GM19239 (cell line): ENCODE measurements at places on chromosomes 12 and 14.

GRCh38 chr12:33586576-33586975 is 147.0 kb upstream of the SYT10 start:
- no peak for DNase-seq

DNA sequence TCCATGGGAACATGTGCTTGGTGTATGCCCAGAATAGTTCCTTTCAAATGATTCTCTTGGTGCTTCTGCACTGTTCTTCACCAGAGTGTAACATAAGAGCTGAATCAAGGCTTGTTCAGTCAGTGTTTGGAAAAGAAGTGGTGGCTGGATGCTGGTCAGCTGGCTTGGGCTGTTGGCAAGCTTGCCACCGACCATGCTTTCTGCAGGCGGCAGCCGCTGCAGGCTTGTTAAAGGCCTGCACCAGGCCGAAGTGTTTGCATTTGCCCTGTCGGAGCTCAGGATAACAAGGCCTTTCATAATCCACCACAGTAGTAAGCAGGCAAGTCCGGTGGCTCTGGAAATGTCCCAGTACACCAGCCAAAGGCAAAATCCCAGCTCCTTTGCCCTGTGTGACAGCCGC is 26.9 kb downstream of the DAAM1 start:
- no peak for DNase-seq

DNA sequence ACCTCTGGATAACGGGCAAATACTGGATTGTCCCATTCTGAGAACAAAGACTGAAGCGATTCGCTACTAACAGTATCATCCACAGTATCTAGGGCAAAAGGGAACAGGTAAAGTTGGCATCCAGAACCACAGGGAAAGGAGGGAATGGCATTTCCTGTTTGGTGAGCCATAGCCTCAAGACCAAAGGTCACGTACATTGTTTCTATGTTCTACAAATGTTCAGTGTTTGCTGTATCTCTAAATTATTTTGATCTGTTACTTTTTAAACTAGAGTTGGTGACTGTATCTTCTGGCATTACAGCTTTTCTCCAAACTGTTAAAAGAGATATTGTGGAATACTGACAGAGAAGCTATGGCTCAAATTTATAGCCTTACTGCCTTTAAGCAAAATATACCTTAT is 9.7 kb downstream of the MLH3 start:
- no peak for DNase-seq

DNA sequence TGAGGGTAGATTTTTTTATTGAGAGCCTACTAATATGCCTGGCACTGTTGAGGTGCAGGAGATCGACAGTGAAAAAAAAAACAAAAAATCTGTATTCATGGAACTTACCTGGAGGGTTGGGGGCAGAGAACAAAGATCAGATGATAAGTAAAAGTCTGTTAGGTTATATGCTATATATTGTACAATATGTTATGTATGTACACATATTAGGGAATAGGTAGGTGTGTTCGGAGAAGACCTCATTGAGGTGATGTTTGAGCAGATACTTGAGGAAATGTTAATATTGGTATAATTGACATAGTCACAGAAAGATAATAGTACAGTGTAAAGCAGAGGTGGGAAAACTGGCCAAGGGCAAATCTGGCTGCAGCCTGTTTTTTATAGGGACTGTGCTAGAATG is 5.6 kb downstream of the ARF6 start:
- DNase-seq = no peak

- no peak for DNase-seq
Observed at GRCh38 chr14:99174081-99174769, 97.8 kb downstream of the BCL11B start.

DNA sequence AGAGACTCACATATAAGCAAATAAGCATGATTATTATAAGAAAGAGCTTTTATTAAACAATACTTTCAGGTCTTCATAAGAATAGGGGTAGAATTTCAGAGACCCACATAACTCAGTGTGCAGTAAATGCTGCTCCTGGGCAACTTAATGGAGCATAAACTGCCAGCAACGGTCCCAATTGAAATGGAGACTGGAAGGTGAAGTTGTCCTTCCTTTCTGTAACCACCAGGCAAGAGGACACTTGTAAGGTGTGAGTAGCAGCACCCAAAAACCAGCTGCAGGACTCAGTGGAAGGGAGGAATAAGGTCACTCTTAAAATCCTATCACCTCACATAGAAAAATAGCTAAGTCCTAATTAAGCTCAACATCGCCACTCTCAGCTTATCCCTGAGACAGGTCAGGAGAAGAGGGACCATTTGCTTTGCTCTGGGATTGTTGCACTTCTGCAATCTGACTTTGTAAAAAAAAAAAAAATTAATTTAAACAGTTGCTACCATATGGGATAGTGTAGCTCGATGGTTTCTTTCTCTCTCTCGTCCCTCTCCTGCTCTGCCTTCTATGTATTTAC is 22.7 kb upstream of the LTA4H start:
- no peak for DNase-seq

GRCh38 chr12:47748899-47749298 is 9.8 kb downstream of the RAPGEF3 start:
- no peak for DNase-seq

- DNase-seq = no peak
Observed at GRCh38 chr14:75848167-75848913, 133.5 kb downstream of the TGFB3 start.

DNA sequence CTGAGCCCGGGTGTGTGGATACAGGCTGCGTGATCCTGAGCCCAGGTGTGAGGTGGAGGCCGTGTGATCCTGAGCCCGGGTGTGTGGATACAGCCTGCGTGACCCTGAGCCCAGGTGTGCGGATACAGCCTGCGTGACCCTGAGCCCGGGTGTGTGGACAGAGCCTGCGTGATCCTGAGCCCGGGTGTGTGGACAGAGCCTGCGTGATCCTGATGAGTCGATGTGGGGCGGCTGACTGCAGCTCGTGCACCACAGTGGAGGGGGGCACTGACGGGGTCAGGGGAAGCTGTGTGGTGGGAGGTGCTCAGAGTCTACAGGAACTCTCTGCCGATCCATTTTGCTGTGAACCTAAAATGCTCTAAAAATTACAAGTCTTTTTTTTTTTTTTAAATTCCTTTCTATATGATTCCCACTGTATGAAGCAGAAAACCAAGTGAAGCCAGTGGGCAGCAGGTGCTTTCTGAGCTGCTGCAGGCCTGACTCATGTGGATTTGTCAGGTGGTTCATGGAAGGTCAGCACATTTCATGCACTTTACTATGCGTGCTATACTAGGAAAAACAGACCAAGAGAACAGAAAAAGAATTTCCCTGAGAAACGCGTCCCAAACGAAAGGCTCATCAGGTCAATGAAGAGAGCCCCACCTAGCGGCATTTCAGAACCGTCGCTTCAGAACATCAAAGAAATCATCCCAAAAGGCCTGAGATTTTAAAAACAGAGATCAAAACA is 19.3 kb downstream of the BRF1 start:
- no peak for DNase-seq
